ENCODE measurements at places on chromosomes 5 and 9. TPM values are rescaled to one million over a fixed set of nuclear protein-coding genes. Genes with fewer than 3 reads are reported as not detected.
A peak's percentile ranks its signal among the peaks of the same experiment; 100 is the strongest.

DNA sequence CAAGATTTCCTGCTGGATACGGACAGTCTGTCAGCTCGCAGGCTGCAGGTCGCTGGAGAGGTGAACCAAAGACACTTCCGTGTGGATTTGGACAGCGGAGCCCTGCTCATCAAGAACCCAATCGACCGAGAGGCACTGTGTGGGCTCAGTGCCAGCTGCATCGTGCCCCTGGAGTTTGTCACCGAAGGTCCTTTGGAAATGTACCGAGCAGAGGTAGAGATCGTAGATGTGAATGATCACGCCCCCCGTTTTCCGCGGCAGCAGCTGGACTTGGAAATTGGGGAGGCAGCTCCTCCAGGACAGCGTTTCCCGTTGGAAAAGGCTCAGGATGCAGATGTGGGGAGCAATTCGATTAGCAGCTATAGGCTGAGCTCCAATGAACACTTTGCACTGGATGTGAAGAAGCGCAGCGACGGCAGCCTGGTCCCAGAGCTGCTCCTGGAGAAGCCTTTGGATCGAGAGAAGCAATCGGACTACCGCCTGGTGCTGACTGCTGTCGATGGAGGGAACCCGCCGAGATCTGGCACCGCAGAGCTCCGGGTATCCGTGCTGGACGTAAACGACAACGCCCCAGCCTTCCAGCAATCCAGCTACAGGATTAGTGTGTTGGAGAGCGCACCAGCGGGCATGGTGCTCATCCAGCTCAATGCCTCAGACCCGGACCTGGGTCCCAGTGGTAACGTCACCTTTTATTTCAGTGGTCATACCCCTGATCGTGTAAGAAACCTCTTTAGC lies 658 bp downstream of the PCDHGC4 start:
- peaks cover 6% of the 10 kb centered on the region for H3K4me1 ChIP-seq
- H3K36me3 ChIP-seq, result no peaks in the 10 kb centered on the region
- H3K27me3 ChIP-seq, result peaks cover 97% of the 10 kb centered on the region
- H3K4me3 ChIP-seq, result no peak overlapping the region
- no peak for DNase-seq

GRCh38 chr5:104412649-104413240 lies 850.2 kb upstream of the NUDT12 start:
- H3K36me3 ChIP-seq, result no peaks in the 10 kb centered on the region
- H3K27me3 ChIP-seq, result no peaks in the 10 kb centered on the region
- no peak for DNase-seq

DNA sequence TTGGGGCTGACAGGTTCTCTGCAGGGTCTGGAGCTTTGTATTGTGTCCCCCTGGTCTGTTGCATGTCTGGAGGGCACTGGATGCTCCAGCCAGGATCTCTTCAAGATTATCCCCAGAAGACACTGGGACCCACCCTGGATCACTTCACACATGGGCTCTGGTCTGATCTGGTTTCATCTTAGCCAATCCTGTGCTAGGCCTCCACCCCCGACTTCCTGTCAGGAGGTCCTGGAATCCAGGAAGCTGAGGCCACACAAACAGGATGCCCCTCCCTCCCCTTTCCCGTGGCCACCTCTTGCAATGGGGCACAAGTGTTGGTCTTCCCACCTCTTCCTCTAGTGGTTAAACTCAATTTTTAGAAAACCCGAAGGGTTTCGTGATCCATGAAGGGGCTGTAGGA lies 242.6 kb upstream of the MVB12B start:
- H3K36me3 ChIP-seq, result no peaks in the 10 kb centered on the region
- H3K27ac ChIP-seq, result no peak overlapping the region
- H3K4me1 ChIP-seq, result peaks cover 5% of the 10 kb centered on the region
- H3K4me3 ChIP-seq, result no peak overlapping the region
- H3K27me3 ChIP-seq, result peaks cover 28% of the 10 kb centered on the region

DNA sequence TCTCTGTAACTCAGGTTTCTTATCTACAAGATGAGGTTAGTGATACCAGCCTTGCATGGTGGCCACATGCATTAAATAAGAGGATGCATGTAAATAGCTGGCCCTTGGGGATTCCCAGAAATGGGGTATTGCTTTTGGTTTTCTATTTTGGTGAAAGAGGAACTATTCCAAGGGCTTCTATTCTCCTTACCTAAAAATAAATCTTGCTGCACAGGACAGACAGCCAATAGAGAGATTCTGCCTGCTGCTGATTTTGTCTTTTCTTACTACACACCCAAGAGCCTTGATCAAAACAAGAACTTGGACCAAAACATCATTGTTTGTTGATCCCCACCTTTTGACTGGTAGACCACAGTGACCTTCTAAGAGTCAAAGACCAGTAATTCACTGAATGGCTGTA lies 161.8 kb downstream of the PJA2 start:
- peaks cover 3% of the 10 kb centered on the region for H3K4me1 ChIP-seq
- peaks cover 4% of the 10 kb centered on the region for H3K27me3 ChIP-seq
- peaks cover 17% of the 10 kb centered on the region for H3K36me3 ChIP-seq
- DNase-seq, result no peak

GRCh38 chr5:67581203-67581602 lies 384.6 kb upstream of the CD180 start:
- no peaks in the 10 kb centered on the region for H3K36me3 ChIP-seq
- H3K27ac ChIP-seq, result no peak overlapping the region
- DNase-seq, result no peak
- no peaks in the 10 kb centered on the region for H3K27me3 ChIP-seq

DNA sequence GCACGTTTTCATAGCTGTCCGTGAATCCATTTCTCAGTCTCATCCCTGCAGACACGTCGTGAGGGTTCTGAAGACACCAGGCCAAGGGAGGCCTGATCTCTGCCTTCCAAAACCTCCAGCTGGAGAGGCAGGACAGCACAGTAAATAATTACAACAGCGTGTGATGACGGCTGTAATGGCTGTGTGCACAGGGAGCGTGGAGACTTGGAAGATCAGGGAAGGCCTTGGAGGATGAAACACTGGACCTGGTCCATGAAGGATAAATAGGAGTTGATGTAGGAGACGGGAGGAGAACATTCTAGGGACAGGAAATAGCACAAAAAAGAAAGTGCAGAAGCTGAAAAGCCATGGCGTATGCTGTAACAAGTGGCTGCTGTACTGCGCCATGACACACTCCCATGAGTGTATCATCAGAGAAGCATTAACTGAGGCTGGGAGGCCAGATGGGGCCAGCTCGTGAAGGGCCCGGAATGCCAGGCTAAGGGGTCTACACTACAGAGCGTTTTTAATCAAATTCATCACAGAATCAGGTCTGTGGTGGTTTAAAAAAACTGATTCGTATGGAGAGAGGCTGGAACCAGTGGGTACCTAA lies 97.2 kb downstream of the CRB2 start:
- H3K4me1 ChIP-seq, result no peaks in the 10 kb centered on the region
- H3K27me3 ChIP-seq, result no peaks in the 10 kb centered on the region
- DNase-seq, result no peak
- no peak overlapping the region for H3K27ac ChIP-seq
- H3K4me3 ChIP-seq, result no peak overlapping the region

- H3K27me3 ChIP-seq, result peaks cover 6% of the 10 kb centered on the region
- H3K27ac ChIP-seq, result no peak overlapping the region
- H3K4me1 ChIP-seq, result peaks cover 15% of the 10 kb centered on the region
- no peak for DNase-seq
- no peak overlapping the region for H3K4me3 ChIP-seq
- H3K36me3 ChIP-seq, result no peaks in the 10 kb centered on the region
Observed at GRCh38 chr9:83013867-83014605, 48.9 kb downstream of the RASEF start.

DNA sequence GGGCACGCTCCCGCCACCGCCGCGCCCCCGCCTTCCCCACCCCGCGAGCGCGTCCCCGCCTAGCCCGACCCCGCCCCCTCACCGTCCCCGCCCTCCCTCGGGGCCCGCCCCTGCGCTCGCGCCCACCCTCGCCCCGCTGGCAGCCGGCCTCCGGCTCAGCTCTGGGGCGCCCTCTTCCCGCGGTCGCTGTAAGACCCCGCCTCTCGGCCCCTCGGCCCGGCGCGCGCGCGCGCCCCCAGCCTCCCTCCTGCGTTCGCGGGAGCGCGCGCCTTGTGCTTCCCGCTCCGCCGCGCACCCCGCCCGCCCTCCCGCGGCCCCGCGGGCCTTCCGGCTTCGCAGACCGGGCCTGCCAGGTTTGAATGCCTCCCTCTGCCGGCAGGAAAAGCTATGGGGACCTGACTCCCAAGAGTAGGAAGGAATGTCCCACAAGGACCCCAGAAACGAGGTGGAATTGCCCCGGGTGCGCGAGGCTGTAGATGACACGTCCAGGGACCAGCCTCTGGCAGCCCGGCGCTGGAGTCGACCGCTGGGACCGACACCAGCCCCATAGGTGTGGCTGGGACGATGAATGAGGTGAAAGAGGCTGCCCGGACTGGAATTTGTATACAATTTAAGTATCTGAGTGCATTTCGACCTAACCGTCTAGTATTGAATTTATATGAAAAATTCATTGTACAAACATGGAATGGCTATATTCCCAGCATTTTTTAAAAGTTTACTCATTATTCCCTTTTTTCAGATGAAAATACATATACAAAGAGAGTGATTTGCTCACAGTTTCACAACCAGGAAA lies 416 bp upstream of the PTBP3 start:
- no peaks in the 10 kb centered on the region for H3K27me3 ChIP-seq
- H3K4me3 ChIP-seq, result peak overlapping the region; percentile 91
- H3K4me1 ChIP-seq, result peaks cover 22% of the 10 kb centered on the region
- peak overlapping the region; percentile 97 for H3K27ac ChIP-seq

DNA sequence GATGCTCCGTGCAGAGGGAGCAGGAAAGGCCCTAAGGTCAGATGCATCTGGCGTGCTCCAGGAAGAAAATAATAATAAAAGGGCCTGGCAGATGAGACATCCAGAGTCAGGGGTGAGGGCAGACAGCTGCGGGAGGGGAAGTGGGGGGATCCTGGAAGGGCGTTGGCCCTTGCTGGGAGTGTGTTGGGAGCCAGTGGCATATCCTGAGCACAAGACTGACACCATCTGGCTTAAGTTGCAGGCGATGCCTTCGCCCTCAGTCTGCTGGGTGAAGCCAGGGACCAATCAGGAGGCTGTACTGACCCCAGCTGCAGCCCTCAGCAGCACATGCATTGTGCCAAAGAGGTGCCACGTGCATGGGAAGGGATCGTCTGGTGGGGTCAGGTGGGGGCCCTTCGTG lies 3.8 kb downstream of the OR2V2 start:
- H3K4me1 ChIP-seq, result peaks cover 4% of the 10 kb centered on the region
- H3K36me3 ChIP-seq, result no peaks in the 10 kb centered on the region
- no peak overlapping the region for H3K4me3 ChIP-seq
- DNase-seq, result no peak

- H3K36me3 ChIP-seq, result no peaks in the 10 kb centered on the region
- peak; percentile 4 for DNase-seq
- no peaks in the 10 kb centered on the region for H3K27me3 ChIP-seq
- no peak overlapping the region for H3K4me3 ChIP-seq
Observed at GRCh38 chr5:54944364-54944763, 41.0 kb downstream of the ESM1 start.

DNA sequence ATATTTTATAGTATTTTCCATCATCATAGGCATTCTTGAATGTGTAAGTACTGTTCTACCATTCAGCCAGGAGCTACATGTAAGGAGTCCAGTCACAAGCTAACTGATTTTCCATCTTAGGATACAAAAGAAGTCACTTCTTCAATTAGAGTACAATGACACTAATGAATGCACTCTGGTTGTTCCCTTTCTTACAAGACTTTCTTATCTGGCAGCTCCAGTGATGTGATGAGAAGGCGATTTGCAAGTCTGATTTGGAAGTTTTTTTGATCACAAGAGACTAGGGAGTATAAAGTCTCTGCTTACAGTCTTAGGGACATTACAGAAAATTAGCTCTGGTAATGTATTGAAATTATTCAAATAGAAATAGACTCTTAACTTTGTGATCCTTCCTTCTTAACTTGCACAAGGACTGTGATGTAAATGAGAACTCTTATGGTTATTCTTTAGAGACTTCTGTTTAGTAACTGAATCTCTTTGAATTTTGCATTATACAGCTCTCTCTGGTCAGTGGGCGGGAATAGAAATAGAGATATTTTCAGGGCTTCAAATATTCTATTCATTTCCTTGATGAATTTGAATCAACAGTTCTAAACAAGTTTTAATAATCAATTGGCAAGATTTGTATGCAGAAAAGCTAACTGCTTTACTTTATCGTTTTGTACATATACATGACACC lies 130.4 kb upstream of the CDH6 start:
- no peak for DNase-seq
- no peak overlapping the region for H3K4me3 ChIP-seq
- H3K27ac ChIP-seq, result no peak overlapping the region
- H3K36me3 ChIP-seq, result no peaks in the 10 kb centered on the region
- H3K4me1 ChIP-seq, result peaks cover 1% of the 10 kb centered on the region

GRCh38 chr9:116686693-116687073 lies 422 bp upstream of the TRIM32 start:
- peak overlapping the region; percentile 79 for H3K27ac ChIP-seq
- H3K36me3 ChIP-seq, result peaks cover 18% of the 10 kb centered on the region
- H3K4me1 ChIP-seq, result peaks cover 45% of the 10 kb centered on the region
- no peak for DNase-seq
- H3K4me3 ChIP-seq, result peak overlapping the region; percentile 89
- no peaks in the 10 kb centered on the region for H3K27me3 ChIP-seq

DNA sequence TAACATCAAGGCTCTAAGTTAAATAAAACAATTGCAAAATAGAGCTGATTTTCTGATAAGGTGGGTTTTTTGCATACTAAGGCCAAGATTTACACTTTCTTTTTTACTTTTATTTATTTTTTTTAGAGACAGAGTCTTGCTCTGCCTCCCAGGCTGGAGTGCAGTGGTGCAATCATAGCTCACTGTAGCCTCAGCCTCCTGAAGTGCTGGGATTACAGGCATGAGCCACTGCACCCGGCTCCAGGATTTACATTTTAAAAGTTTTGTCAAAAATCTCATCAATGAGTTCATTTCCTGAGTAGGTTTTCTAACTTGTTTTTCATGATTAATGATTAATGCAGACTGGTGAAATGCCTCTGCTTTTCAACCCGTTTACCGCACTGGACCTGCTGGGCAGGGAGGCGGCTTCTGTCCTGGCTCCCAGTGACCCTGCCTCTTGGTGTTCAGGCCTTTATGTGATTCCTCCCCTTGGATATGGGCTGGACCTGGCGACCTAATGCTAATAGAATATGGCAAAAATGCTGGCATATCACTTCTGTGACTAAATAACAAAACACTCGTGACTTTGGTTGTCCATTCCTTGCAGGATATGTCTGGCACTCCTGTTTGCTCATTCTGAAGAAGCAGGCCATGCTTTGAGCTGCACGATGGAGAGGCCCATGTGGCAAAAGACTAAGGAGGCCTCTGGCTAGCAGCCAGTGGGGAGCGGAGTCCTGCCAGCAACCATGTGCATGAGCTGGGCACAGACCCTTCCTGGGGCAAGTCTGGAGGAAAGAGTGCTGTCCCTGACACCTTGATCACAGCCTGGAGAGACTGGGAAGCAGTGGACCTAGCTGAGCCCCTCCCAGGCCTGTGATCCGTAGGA lies 72.2 kb upstream of the PTCH1 start:
- no peaks in the 10 kb centered on the region for H3K36me3 ChIP-seq
- no peaks in the 10 kb centered on the region for H3K4me1 ChIP-seq

Gene CCDC187
- total RNA-seq, result not detected

Gene PSMB7
- total RNA-seq, result 199 TPM

Gene FGFR4
- total RNA-seq, result 1.5 TPM

Gene CER1
- total RNA-seq, result not detected
